GM13976 (cell line): ENCODE measurements at places on chromosomes 6 and 20.

DNA sequence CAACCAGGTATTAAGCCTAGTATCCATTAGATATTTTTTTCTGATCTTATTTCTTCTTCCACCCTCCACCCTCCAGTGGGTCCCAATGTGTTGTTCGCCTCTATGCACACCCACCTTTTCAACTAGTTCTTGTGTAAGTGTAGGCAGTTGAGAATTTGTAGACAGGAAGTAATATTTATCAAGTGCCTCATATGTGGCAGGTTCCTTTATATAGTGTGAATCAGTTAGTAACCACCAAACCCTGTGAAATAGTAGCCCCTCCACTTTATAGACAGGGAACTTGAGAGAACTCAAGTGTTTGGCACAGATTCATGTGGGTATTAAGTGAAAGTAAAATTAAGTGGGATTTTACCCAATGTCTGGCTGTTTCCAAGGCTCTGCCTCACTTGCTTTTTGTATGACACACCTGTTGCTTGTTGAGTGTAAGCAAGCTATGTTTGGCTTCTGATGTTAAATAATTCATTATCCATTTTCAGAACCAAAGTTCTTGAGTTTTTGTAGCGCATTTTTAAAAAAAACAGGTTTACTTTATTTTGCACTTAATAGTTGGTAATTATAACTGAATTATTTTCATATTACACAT is 24.8 kb downstream of the AFDN start:
- DNase-seq = no peak

DNA sequence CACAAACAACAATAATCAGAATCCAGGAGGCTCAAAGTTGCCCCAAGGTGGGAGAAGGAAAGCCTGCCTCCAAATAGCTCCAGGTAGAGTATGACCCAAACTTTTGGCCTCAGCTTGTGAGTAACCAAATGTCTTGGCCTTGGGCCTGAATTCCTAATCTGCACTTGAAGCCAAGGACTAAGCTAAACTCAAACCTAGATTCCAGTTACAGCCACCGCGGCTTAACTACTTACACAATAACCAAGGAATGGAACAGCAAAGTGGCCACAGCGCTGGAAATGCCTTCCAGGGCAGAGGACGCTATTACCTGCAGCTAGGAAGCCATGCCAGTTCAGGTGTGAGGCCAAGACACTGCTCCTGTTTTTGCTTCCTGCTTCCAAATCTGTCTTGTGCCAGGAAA is 4.6 kb downstream of the NINL start:
- no peak for DNase-seq

DNA sequence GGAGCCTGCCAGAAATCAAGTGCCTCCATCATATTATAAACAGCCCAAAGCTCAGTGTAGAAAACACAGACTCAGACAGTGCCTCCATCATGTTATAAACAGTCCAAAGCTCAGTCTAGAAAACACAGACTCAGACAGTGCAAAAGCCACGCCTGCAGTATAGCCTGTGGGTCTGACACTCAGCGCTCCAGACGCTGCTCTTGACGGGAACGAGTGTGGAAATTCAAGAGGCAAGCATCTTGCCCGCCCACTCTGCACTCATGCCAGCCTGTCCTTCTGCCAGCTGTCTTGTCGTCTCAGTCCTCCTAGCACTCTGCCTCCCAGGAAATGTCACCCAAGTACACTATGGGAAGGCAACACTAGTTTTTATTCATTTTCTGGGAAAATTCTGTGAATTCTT is 274.2 kb upstream of the CDH4 start:
- no peak for DNase-seq

GRCh38 chr6:135360222-135360621 is 137.3 kb downstream of the AHI1 start:
- DNase-seq = no peak

GRCh38 chr20:22921595-22922421 is 113.3 kb upstream of the SSTR4 start:
- no peak for DNase-seq

- no peak for DNase-seq
Measured at GRCh38 chr6:69973138-69973537, 106.8 kb downstream of the COL19A1 start.

GRCh38 chr20:9053108-9053507 is 15.8 kb upstream of the PLCB4 start:
- no peak for DNase-seq

DNA sequence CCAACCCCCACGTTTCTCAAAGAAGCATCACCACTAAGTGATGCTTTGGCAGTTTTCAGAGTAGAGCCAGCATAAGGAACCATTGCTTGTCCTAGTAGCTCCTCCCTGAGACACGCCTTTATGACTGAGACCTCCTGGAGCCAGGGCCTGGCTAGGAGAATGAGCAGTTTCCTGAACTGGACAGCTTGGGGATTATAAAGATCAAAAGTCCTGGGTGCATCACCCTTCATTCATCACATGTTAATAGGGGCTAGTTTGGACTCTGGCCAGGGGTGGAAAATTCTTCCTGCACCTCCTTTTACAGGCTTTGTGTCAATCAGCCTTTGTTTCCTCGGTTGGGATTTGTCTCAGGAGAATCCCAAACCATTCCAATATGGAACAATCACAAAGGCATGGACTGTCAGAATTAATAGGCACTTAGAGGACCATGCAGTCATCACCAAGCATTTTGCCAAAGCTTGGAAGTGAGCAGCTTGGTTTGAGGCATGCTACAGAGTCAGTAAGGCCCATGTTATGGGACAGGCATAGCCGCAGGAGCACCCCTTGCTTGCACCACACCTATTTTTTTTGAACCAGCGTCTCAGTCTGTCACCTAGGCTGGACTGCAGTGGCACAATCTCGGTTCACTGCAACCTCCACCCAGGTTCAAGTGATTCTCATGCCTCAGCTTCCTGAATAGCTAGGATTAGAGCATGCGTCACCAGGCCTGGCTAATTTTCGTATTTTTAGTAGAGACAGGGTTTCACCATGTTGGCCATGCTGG is 64.9 kb upstream of the TGM3 start:
- no peak for DNase-seq

DNA sequence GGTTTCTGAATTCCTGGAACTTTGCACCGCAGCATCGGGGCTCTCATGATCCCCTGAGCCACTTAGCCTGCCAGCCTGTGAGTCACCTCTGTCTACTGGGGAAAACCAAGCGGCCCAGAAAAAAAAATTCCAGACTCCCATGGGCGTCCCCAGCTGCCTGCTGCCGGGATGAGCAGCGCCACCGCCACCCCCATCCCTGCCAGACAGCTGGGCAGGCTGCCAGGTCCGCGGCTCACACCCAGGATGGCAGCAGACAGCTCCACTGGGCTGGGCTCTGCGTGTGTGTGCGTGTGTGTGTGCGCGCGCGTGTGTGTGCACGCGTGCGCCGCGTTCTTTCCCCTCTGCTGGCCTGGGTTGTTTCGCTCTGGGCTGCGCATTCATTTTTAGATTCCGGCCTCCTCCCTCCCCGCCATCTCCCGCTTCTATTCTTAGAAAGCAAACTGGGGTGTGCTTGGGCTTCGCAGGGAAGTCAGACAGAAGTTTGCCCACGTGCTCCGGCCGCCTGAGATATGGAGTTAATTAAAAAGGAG is 38.9 kb upstream of the PMEPA1 start:
- peak; percentile 76 for DNase-seq

DNA sequence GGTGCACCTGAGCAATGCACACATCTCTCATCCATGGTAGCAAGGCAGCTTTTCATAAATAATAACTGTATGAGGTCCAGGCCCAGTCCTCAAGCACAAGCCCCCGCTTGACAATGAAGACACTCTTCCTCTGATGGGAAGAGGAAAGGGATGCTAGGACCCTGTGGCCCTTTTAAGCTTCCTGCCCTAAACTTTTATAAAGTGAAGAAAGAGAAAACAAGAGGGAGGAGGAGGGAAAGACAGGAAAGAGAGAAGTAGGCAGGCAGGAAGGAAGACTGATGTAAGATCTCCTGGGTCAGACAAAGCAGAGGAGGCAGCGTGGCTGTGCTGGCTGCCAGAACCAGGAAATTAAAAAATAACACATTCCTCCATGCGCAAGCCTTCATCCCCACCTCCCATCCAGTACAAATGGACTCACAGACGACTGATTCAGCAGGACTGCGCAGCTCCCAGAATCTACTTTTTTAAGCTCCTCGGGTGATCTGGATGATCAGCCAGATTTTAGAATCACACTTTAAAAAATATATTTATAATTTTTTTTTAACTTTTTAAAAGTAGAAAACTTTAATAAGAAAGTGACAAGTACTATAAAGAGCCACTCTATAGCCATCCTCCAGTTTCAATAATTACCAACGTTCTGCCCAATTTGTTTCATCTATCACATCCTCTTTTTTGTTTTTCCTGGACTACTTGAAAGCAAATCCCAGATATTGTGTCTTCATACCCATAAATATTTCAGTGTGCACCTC is 16.5 kb downstream of the TNFAIP3 start:
- no peak for DNase-seq

DNA sequence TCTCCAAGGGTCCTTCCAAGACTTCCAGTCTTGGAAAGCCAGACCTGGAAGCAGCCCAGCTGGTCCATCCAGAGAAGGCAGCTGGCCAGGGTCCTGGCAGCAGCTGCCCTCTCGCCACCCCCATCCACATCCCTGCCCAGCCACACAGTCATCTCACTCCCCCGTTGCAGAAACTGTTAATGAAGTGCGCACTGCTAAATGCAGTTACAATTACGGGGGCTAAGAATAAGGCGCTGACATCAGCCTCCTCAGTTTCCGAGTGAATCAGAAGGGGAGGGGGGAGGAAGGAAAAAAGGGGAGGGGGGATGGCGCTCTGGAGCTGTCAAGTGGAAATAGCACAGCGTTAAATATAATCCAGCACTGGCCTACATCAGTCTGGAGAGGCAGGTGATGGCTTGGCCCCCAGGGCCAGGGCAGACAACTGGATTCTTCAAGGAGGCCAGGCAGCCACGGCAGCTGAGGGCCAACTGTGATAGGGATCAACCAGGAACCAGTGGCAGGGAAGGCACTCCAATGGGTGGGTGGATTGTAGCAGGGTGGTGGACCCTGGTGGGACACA is 6.9 kb downstream of the RIMS4 start:
- DNase-seq = no peak
